ENCODE measurements at places on chromosomes 4 and X.

- DNase-seq, result no peak
Measured at GRCh38 chrX:87728459-87728858, 210.9 kb downstream of the KLHL4 start.

- no peak for DNase-seq
Measured at GRCh38 chr4:71550220-71551165, 211.7 kb downstream of the SLC4A4 start.

DNA sequence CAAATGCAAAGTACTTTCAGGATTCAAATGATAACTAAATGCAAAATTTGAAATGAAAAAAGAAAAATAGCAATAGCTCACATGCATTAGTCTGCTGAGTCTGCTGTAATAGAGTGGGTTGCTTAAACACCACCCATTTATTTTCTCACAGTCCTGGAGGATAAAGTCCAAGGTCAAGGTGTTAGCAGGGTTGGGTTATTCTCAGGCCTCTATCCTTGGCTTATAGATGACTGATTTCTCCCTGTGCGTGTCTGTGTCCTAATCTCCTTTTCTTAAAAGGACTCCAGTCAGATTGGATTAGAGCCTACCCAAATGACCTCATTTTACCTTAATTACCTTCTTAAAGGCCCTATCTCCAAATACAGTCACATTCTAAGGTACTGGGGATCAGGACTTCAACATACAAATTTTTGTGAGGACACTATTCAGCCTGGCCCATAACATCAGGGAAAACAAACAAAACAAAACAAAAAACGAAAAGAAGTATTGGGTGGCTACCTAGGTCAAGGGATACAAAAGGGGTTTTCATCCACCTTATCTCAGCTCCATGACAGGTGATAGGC is 6.3 kb upstream of the TBL1X start:
- no peak for DNase-seq

DNA sequence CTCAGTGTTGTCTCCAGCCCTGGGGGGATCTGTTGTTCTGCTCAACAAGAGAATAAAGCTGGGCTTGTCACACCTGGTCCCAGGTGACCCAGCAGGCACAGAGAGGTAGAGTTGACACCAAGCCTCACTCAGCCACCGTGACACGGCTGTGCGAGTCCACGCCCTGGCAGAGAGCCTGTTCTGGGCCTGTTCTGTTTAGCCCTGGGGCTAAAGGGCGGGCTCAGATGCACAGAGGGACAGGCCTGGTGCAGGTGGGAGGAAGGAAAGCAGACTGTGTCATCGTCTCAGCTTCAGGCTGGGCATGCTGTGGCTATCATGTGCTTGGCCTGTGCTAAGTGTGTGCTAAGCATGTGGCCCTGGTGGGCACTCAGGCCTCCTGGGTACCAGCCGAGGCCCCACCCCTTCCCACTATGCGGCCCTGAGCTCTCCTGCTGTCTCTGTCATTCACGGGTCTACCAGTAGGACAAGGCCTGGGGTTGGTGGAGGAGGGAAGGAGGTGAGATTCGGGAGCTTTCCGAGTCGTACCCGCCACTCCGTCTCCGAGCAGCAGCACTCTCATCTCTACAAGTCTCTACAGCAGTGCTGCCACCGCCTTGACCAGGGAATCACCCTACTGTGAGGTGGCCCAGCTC is 10.8 kb downstream of the WFS1 start:
- no peak for DNase-seq

DNA sequence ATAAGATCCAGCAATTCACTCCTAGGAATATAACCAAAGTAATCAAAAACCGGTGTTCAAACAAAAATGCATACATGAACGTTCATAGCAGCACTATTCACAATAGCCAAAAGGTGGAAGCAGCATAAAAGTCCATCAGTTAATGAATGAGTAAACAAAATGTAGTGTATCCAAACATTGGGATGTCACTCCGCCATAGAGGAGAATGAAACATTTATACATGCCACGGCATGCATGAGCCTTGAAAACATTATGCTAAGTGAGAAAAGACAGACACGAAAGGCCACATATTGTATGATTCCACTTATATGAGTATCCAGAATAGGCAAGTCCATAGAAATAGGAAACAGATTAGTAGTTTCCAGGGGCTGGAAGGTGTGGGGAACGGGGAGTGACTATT is 11.0 kb upstream of the PDLIM3 start:
- no peak for DNase-seq
